GM03348 (cell line): ENCODE measurements at places on chromosomes 4 and X.

- DNase-seq = no peak
Observed at GRCh38 chrX:117010243-117010642, 547.5 kb upstream of the CT83 start.

GRCh38 chr4:115128037-115128436, 14.6 kb upstream of the NDST4 start:
- DNase-seq = no peak

GRCh38 chr4:100605144-100605543, 87.3 kb upstream of the EMCN start:
- DNase-seq = no peak

DNA sequence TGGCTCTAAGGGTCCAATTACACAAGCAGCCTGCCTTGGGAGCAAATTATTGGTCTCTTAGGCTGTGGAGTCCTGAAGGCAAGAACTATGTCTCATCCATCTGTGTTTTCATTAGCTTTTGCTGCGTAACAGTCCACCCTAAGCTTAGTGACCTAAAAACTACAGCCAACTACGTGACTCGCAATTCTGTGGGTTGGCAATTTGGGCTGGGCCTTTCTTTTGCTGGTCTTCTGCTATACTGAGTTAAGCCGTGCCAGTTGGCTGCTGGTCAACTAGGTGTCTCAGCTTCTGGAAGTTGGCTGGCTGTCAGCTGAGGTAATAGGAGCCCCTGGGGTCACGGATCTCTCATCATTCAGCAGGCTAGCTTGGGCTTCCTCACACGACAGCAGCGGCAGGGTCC, 205.6 kb upstream of the S100G start:
- no peak for DNase-seq

GRCh38 chr4:78624048-78624447, 72.5 kb downstream of the ANXA3 start:
- DNase-seq = no peak

DNA sequence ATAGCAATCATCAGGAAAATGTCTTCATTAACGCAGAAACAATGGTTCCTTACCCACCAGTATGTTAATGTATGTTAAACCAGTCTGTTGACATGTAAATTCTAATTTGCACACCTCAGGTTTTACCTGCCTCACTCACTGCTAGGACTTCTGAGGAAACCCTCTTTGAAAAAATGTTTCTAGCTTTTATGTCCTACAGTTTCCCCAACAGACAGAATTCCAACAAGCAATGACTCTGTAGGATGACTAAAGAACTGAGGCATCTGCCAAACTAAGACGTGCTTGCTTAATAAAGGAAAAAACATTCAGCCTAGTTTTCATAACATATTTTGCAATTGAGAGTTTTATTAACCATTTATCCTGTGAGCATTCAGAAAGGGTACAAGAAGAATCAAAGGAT, 20.6 kb upstream of the SOX3 start:
- DNase-seq = peak; percentile 39

DNA sequence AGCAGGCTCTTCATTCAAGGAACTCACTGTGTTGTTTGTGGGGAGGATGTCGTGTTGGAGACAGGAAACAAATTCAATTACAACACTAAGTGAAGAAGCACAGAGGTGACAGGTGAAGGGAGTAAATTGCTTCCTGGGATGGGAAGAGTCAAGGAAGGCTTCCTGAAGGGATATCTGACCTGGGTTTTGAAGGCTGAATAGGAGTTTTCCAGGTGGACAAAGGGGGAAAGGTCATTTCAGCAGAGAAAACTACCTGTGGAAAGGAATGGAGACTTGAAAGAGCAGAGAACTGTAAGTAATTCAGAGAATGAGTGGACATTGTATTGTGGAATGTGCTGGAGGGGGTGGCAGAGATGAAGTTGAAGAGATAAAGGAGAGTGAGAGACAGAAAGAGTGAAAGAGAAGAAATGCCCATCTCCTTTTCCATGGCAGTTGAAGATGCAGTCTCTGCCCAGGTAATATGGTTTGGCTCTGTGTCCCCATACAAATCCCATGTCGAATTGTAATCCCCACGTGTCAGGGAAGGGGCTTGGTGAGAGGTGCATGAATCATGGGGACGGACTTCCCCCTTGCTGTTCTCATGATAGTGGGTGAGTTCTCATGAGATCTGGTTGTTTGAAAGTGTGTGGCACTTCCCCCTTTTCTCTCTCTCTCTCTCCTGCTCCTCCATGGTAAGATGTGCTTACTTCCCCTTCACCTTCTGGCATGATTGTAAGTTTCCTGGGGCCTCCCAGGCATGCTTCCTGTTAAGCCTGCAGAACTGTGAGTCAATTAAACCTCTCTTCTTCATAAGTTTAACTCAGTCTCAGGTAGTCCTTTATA, 205.7 kb upstream of the BCOR start:
- DNase-seq = no peak

- DNase-seq = peak; percentile 45
Observed at GRCh38 chr4:5217421-5217820, 166.1 kb downstream of the STK32B start.

DNA sequence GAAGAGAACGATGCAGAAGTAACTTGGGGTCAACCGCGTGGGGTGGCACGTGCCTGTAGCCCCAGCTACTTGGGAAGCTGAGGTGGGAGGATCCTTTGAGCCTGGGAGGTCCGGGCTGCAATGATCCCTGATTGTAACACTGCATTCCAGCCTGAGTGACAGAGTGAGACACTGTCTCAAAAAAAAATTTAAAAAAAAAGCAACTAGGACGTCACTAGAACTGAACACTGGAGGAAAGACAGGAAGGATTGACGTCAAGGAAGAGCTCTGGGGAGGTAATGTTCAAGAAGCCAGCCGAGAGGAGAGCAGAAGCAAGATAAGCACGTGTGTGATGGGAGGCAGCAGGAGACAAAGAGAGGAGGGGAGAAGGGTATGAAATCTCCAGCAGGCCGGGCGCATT, 28.7 kb downstream of the S100G start:
- no peak for DNase-seq
